ENCODE measurements at places on chromosomes 12 and 14. TPM values are rescaled to one million over a fixed set of nuclear protein-coding genes. Genes with fewer than 3 reads are reported as not detected.

- DNase-seq: no peak
These were observed 47.7 kb downstream of the NOC4L start for GRCh38 chr12:132191715-132192553.

- DNase-seq: peak; percentile 92
These were observed 31.9 kb upstream of the CAND1 start for GRCh38 chr12:67237231-67237630.

DNA sequence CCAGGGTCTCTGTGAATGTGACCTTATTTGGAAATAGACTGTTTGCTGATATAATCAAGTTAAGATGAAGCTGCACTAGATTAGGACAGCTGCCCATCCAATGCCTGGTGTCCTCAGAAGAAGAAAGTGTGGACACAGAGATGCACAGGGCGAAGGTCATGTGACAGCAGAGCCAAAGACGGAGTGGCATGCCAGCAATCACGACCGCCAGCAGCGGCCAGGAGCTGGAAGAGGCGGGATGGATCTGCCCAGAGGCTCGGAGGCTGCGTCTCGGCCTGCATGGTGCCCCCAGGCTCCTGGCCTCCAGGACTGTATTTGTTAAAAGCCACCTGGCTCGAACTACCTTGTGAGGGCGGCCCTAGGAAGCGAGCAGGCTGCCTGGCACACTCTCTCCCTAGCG lies 76.5 kb downstream of the RFLNA start:
- no peak for DNase-seq

GRCh38 chr14:96568621-96569020 lies 66.4 kb downstream of the PAPOLA start:
- no peak for DNase-seq

GRCh38 chr14:95644981-95645380 lies 41.2 kb upstream of the TCL1B start:
- DNase-seq: no peak

DNA sequence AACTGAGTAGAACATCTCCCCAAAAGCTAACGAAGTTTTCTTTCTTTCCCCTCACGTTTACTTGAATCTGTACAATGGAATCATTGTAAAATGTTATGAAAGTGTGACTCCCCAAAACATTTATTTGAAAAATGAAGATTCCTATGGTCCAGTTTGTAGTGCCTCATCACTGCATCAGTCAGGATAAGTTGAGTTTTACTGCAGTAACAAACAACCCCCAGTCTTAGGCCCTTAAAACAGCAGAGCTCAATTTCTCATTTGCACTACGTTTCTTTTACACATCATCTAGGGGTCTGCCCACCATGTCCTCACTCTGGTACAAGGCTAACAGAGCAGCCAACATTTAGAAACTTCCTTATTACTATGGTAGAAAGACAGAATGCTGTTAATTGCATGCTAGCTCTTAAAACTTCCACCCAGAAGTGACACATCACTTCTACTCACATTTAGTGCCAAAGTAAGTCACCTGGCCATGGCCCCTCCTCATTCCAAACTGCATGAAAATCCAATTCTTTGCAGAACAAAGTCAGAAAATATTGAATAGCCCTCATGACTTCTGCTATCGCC lies 546.4 kb downstream of the MED13L start:
- no peak for DNase-seq

- no peak for DNase-seq
These were observed 58.4 kb downstream of the FAM222A start for GRCh38 chr12:109771746-109772621.

VWF gene
- total RNA-seq: 0.37 TPM

ANO4 gene
- total RNA-seq: 30.6 TPM

APOF gene
- not detected for total RNA-seq

PLEKHH1 gene
- 156 TPM for total RNA-seq

PITPNM2 gene
- 1.7 TPM for total RNA-seq

Data from SK-MEL-5 (cell line).